SK-MEL-5 (cell line): ENCODE measurements at places on chromosomes 1 and 21. TPM values are rescaled to one million over a fixed set of nuclear protein-coding genes. Genes with fewer than 3 reads are reported as not detected.

Gene S100A7A
- total RNA-seq: not detected in 2 replicates

Gene XCL1
- total RNA-seq: not detected in 2 replicates

Gene KCNA2
- under 0.01 and 0.24 TPM in 2 replicates for total RNA-seq

Gene HAO2
- total RNA-seq: 0.21 and 0.43 TPM in 2 replicates

Gene C1QC
- total RNA-seq: not detected in 2 replicates

Gene SPATA45
- 0.40 TPM in 1 of 2 replicates, not detected in the other for total RNA-seq

Gene STUM
- total RNA-seq: 0.27 and 0.32 TPM in 2 replicates

Gene TAL1
- 0.13 TPM in 2 replicates for total RNA-seq

Gene FAF1
- total RNA-seq: 73.3 and 76.9 TPM in 2 replicates

Gene HENMT1
- not detected in 2 replicates for total RNA-seq

Gene G0S2
- total RNA-seq: 0.18 TPM in 1 of 2 replicates, not detected in the other

Gene AADACL4
- not detected in 2 replicates for total RNA-seq

Gene ERG
- not detected in 2 replicates for total RNA-seq

Gene FBLIM1
- 0.77 and 1.0 TPM in 2 replicates for total RNA-seq

Gene OR2T33
- total RNA-seq: not detected in 2 replicates

Gene HSPB7
- total RNA-seq: 0.66 TPM in 1 of 2 replicates, not detected in the other

Gene PBX1
- total RNA-seq: 1.2 and 1.9 TPM in 2 replicates

Gene SMIM12
- 39.7 and 40.7 TPM in 2 replicates for total RNA-seq

Gene HES4
- total RNA-seq: 4.8 and 8.4 TPM in 2 replicates

Gene PRAMEF11
- not detected in 2 replicates for total RNA-seq

Gene SLC5A9
- total RNA-seq: 0.74 and 0.85 TPM in 2 replicates

Gene OR10J1
- total RNA-seq: not detected in 2 replicates

Gene OR6N1
- total RNA-seq: not detected in 2 replicates
